Glutamatergic neuron (in vitro differentiated cells): ENCODE measurements at places on chromosomes 7 and 10.

- no peak for DNase-seq
Observed at GRCh38 chr7:30330134-30331111, 46.0 kb downstream of the ZNRF2 start.

GRCh38 chr7:28672397-28672797 lies 260.1 kb downstream of the CREB5 start:
- DNase-seq, result no peak

DNA sequence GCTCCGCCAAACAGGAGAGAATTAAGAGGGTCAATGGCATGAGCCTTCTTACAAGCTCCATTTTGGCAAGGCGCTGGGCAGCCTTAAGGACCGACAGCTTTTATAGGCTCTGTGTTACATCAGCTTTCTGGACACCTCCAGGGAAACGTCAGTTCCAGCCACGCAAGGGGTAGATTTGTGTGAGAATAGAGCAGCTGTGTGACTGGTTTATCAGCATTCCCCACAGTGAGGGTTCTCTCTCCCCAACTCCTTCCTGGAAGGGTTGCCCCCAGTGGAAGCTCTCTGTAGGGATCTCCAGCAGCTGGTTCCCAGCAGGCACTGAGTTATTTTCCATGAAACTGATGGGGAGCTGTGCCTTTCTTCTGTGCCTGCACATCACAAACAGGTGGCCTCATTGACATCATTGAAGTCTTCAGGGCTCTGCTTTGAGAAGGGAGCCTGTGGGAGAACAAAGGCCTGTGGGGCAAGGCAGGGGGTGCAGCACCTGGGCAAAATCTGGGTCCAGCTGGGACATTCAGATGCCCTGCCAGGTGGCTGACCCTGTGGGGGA lies at the start of gene CUZD1:
Gene CUZD1, minus strand, starts transcription at position 75 of the 550 bp plus-strand sequence. Its CDS starts 14 bp downstream, at position 61.
- DNase-seq, result no peak

DNA sequence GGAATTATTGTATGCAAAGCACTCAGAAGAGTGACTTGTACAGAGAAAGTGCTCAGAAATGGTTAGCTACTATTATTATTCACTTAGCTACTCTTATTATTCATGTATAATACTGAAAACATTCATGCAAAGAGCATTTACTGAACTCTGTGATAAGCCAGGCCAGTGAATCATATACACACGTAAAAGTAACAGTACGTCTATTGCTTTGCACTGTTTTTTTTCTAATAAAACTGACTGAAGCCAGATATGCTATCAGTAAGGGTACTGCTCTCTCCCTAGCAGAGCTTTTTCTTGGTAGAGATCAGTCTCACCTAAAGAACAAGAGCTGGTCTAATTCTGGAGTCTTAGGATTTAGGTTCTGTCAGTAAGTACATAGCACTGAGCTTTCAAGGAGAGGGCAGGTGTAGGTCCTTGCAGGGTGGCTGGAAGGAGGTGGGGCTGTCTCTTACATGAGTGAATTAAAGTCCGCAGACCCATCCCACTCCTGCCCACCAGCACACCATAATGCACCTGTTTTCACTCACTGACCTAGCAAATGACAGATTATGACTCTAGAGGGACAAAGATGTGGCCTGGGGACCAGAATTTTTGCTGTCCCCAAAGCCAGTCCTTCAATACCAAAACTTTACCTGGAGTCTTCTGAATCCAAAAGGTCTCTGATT lies 145.9 kb downstream of the ARID5B start:
- DNase-seq, result no peak

DNA sequence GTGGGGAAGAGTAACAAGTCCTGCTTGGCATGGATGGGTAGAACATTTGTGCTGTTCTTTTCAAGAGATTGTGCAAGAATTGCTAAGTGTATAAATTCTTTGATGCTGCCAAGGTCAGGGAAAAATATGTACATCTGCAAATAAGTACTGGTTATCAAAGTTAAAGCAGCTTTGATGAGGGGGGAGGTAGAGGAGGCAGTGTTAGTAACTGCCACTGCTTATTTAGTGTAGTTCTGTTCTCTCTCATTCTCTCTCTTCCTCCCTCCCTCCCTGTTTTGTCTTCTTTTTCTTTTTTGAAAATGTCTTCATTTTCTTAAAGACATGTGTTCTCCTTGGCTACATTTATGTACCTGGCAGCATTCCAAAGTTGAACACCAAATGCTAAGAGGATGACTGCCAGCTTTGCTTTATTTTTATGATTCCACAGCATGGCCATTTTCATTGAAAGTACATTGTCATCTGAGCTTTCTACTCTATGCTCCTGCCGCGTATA lies 18.6 kb downstream of the CACNB2 start:
- DNase-seq, result no peak

GRCh38 chr10:90171014-90171722 lies 469.8 kb downstream of the KIF20B start:
- DNase-seq, result no peak

DNA sequence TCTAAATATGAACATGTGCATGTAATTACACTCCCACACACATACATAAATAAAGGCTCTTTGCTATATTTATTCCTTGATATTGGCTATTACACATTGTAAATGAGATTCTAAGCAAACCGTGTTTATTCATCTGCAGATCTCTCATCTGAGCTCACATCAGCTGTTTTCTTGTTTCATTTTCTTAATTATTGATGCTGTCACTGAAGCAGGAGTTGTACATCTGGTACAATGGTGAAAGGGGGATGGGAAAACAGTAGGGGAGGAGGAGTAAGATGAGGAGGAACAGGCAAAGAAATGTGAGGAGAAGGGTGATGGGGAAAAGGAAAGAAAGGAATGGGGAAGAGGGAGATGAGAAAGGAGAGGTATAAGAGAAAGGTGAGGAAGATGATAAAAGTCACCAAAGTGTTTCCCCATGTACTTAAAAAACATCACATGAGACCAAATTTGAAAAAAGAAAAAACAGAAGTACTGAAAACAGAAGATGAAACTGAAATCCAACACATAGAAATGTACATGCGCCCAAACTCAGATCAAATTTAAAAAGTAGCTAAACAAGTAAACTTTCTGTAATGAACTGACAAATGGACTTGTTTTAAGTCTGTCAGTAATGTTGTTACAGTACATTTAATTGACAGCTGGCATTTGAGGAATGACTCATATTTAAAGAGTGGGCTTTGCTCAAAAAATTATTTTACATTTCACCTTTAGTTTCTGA lies 472.2 kb downstream of the ARL4A start:
- DNase-seq, result no peak

DNA sequence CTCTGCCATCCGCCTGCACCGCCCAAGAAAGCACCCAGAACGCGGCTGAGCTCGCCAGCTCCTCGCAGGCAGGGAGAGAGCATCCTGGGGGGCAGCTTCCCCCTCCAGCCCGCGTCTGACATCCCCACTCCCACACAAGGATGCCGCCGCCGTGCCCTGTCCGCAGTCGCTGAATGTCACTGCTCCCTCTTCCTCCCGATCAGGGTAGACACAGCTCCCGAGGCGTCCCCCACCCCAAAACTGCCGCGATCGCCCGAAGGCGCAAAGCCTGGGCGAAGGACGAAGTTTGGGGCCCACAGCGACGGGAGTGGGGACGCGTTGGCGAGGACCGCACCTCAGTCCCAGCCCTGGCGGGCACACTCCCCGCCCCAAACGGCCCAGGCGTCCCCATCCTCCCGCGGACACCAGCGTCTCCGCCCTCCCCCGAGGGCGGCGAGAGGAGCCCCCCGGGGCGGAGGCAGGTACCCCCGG lies 1.5 kb upstream of the KAT6B start:
- DNase-seq, result peak; percentile 57

DNA sequence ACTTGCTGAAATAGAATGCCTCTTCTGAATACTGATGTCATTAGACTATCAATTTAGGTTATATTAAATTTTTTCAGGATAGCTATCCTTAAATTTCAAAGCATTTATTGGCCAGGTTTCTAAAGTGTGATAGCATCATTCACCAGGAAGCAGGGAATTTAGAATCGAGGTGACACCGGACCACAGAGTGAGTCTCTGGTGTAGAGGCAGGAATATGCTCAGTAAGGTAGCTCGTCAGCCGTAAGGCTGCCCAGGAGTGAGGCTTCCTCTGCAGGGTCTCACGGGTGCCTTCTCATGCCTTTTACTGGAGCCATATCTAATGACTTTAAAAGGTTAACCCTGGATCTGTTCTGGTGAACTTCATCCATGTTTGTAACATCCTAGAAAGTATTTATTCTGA lies 170.8 kb upstream of the KLF14 start:
- DNase-seq, result no peak

GRCh38 chr10:78412605-78413004 lies 378.9 kb downstream of the RPS24 start:
- DNase-seq, result no peak

DNA sequence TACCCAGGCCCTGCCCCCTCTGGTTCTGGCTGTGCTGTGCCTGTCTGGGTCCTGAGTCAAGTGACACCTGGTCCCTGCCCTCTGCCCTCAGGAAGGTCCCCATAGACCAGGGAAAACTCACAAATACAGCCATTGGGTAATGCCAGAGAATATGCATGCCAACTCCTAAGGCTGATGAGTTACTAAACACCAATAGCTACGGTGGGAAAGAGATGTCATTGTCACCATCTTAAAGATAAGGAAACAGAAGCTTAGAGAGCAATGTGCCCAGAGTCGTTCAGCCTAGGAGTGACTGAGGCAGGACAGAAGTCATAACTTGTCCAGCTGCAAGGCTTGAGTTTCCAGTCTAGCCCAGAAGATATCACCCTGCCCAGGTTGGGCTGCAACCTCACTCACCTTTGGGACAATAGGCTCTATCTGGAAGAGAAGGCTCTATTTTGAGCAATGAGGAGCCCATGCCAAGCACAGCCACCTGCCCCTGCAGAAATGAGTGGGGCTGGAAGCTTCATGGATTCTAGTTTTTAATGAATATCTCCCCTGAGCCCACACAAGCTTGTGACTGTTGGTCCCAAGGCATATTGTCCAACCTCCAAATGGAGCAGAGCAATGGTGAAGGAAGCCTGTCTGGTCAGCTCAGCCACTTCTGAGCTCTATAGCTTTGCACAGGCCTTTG lies 42.6 kb downstream of the ZNF273 start:
- DNase-seq, result no peak
